ENCODE measurements at places on chromosomes 1 and 21.

- no peak for DNase-seq
These were observed 34.2 kb downstream of the SERINC2 start for GRCh38 chr1:31447210-31447609.

DNA sequence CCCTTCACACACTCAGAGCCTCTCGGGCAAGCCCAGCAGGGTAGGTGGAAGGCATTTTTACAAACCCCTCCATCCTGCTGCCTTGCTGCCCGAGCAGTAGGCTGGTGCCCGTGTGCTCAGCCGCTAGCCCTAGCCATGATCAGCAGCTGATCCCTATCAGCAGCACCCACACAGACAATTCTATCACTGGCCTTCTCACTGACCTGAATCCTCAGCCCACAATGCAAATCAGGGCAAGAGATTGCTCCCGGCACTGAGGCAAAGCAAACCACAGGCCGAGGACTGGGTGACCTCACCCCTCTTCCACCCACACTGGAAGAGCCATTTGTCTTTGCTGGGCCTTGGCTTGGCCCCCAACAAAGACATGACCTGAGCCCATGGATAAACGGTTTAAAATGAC, 895 bp upstream of the PDZK1 start:
- no peak for DNase-seq

DNA sequence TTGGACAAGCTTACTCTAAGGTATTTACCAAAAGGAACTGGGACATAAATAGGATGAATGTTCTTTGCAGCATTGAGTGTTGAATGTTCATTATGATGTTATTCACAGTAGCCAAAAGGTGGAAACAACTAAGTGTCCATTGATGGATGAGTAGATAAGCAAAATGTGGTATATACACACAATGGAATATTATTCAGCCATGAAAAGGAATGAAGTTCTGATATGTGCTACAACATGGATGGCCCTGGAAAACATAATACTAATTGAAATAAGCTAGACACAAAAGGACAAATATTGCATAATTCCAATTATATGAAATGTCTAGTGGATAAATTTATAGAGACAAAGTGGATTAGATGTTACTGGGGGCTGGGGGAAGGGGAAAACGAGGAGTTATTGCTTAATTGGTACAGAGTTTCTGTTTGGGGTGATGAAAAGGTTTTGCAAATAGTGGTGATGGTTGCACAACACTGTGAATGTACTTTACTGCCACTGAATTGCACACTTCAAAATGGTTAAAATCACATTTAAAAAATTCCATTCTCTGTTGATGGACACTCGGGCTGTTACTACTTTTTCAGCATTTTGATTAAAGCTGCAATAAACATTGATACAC, 2.9 kb downstream of the MTARC1 start:
- no peak for DNase-seq

DNA sequence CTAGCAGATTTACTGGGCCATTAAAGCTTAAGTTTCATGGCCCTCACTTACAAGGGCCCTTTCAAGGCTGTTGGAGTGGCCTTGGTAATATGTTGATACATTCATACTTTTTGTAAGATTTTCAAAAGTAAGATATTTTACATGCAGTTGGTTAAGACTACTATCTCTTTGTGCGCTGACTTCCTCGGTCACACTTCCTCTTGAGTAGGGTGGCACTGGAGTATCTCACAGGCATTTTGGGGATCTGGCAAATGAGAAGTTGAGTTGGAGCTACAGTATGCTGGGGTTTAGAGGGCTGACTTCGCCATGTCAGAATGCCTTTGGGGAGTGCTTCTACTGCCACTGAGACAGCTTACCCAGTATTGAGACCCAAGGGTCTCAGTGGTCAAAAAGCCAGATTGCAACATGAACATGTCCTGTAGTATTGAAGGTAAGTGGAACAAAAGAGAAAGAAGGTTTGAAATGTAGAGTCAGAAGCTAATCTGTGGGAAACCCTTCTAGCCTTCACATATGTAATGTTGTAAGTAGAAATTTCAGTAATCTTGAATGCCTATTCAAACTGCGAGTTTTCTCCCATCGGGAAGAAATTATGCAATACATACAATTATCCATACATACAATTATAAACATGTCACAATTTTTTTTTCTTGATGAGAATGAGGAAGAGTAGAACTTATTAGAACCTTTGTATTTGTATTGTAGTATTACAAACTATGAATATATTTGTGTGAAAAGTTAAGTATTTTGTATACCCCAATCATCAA, 32.3 kb upstream of the RALGPS2 start:
- DNase-seq = no peak

Measured in hematopoietic multipotent progenitor cell treated with erythropoietin and hydrocortisone succinate and interleukin-3 and kit ligand, for 15 days (in vitro differentiated cells).